ENCODE measurements at places on chromosomes 11 and 22. TPM values are rescaled to one million over a fixed set of nuclear protein-coding genes. Genes with fewer than 3 reads are reported as not detected.

- DNase-seq, result peak; percentile 72
Measured at GRCh38 chr11:120952461-120953434, 71.2 kb upstream of the TBCEL start.

DNA sequence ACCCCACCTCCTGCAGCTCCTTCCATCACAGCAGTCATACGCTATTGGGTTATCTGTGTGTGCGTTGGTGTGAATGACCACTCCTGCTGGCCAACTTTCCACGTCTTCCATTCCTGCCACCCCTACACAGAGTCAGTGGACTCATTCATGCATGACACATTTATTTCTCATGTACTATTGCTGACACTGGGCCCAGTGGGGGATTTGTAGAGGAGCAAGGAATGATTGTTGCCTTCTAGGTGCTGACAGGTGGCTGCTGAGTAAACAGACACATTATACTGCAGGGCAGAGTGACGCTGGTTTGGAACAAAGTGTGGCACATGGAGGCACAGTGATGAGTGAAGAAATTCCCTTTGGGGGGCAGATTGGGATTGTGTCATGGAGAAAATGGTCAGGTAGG is 113.9 kb downstream of the CCDC81 start:
- no peak for DNase-seq

DNA sequence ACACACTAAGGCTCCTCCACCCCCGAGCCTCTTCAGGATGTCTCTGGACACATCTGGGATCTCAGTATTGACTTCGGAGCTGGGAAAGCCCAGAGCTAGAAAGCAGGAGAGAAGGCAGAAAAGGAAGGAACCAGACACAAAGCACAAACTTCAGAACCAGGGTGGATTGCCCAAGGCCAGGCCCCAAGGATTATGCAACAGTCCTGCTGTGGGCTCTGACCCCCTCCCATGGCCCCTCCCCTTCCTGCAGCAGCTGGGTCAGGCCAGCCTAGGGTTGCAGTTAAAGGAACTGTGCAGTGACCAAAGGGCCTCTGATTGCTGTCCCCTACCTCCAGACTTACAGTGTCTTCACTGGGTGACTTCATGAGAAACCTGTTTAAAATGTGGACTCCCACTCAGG is 5.3 kb downstream of the KCNE3 start:
- DNase-seq, result no peak

DNA sequence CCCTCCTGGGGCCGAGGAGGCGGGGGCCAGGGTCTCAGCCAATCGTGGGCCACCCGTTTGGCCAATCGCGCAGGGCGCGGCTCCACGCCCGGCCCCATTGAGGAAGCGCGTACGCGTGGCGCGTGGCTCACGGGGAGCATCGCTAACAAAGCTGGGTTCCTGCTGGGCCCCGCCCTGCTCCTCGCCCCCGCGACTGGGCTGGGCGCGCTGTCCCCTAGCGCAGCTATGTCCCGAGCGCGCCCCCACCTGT is 614 bp upstream of the ASCL2 start:
- no peak for DNase-seq

DNA sequence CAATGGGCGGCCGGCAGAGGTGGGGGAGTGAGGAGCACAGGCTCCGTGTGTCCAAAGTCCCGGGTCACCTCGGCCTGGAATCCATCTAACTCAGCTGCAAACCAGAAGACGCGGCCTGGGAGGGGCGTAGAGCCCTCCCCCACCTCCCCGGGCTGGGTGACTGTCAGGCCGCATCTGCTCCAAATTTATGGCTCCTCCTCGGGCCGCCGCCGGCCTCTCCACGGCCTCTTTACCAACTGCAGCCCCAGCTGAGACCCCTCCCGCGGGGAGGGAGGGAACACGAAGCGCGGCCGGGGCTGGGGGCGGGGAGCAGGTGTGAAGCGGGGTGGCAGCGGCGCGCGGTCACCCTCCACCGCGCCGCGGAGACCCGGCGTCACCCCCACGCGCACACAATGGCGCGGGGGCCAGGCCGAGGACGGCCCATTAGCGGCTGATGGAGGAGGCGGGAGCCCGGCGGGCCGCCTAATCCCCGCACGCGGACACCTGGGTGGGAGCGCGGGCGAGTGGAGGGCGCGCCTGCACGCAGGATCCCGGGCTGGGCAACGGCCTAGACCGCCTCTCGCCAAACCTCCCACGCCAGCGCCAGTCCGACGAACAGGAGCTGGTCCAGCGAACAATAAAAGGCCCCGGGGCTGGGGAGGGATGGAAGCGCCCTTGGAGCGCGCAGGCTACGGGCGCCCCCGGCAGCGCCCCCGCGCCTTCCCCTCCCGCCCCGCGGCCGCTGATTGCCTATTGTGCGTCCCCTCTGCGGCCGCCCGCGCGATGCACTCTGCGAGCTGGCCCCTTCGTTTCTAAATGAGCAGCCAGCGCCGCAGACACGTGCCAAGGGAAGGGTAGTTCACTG is 25.9 kb upstream of the ROBO3 start:
- DNase-seq, result no peak

Gene LIMK2
- 5.5 TPM for total RNA-seq

Gene MS4A1
- total RNA-seq, result not detected

DNA sequence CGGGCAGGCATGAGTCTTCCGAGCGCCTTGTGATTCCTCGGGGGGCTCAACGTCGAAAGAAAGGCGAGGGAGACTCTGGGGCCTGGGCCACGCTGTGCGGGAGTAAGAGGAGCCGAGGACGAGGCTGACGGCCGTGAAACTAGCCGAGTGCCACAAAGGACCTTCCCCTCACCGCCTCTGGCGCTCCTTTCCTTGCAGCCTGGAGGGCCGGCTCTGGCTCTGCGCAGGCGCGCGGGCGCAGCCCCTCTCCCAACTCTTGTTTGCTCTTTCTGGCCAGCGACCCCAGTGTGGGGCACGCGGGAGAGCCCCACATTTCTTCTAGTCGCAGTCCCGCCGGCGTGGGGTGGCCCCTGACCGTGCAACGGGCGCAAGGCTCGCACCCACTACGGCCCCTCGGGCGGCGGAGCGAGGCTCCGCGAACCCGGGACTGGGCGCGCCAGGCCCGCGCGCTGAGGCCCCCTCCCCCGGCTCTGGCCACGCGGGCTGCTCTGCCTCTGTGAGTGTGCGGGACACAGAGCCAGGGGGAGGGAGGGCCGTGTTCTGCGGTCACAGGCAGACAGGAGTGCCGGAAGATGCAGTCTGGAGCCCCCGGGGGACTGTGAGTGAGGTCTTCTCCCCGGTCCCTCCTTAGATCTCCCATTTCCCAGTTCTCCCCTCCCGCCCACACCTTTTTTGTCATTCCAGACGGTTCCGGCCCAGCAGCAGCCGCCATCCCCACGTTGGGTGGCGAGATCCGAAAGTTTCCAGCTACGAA is 1.0 kb upstream of the TOB2 start:
- DNase-seq, result peak; percentile 65

Gene HEPHL1
- total RNA-seq, result 1.2 TPM

- no peak for DNase-seq
Measured at GRCh38 chr11:65456418-65456817, 33.8 kb downstream of the NEAT1 start.

Gene ME3
- total RNA-seq, result 5.7 TPM

Measured in M059J (cell line).